CD14-positive monocyte (primary cell): ENCODE measurements at places on chromosomes 5 and 9.
A peak's percentile ranks its signal among the peaks of the same experiment; 100 is the strongest.

DNA sequence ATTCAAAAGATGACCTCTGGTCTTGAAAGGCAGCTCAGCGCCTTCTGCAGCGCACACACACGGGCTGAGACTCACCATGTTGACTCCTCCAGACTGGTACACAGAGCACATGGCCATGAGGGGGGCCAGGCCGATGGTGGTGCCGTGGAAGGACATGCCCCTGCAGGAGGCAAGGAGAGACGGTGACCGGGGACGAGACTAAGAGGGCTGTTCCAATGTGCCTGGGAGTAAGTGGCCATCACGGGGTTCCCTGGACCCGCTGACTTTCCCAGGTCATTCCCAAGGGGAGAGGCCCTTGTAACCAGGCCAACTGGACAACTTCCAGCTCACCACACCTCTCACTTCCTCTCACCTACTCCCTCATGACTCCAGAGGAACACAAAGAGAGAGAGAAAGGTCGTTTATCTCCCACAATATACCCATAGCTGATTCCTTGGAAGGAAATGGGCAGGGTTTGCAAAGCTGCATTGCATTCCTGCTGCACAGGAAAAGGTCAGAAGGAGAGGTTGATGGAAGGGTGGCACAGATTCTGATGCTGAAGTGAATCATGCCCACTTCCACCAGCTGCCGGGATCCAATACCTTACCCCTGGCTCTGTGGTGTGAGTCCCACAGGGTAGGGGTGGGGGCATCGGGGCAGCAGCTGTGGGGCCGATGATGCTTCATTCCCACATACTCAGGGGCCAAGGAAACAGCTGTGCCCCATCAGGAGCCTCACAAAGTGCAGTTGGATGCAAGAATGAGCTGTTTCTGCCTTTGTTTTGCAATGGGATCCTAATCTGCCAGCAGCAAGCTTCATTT, 47.2 kb downstream of the NIPAL4 start:
- no peak overlapping the region for H3K4me3 ChIP-seq
- peaks cover 21% of the 10 kb centered on the region for H3K4me1 ChIP-seq
- H3K36me3 ChIP-seq = peaks cover 30% of the 10 kb centered on the region
- H3K27me3 ChIP-seq = no peaks in the 10 kb centered on the region
- H3K27ac ChIP-seq = no peak overlapping the region

DNA sequence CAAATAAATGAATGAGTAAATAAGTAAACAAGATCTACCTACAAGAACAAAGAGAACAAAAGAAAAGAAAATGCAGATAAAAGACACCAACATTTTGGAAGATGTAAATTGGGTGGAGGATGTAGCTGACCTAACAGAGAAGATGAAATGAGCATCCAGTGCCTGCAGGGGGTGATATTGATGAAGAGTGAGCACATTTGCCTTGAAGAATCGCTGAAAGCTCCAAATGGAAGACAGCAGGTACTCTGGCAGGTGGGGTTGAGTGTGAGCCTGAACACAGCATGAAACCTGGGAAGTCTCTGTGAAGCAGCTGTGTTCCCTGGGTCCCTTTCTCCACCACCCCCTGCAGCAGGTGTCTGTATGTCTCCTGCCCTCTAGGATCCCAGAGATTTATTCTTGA, 125.6 kb downstream of the NXNL2 start:
- H3K36me3 ChIP-seq = no peaks in the 10 kb centered on the region
- DNase-seq = no peak
- H3K4me1 ChIP-seq = no peaks in the 10 kb centered on the region
- no peak overlapping the region for H3K27ac ChIP-seq

GRCh38 chr9:14909961-14910805, at the start of gene FREM1:
Gene FREM1 (minus strand): TSS chr9:14910428. CDS start chr9:14868977, 41,451 bp downstream.
- H3K27me3 ChIP-seq = no peaks in the 10 kb centered on the region
- H3K4me1 ChIP-seq = no peaks in the 10 kb centered on the region
- H3K4me3 ChIP-seq = no peak within 1 kb of the TSS
- H3K27ac ChIP-seq = no peak within 1 kb of the TSS

DNA sequence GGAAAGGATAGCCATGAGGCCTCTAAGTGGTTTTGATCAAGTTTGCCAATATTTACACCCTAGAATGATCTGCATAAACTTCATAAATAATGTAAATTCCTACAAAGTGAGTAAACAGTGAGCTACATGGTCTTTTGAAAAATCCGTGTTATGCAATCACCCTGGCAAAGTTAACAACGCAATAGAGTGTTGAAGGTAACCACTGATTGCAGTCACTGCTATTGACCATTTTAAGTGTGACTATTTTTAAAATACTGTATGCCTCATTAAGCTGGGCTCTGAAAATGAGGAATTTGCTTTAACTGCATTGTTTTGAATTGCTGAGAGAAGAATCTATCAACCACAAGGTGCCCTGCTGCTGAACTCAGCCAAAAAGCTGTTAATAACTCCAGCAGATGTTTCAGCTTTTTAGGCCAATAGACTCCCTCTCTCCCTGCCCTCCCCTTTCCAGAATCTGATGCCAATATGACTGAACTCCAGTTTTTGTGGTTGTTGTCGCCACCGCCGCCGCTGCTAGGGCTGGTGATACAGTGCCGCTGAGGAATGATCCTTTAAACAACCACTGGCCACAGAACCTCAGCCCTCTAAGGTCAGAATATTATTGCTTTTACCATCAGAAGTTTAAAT, 35.3 kb upstream of the SMARCA2 start:
- DNase-seq = no peak
- H3K36me3 ChIP-seq = no peaks in the 10 kb centered on the region
- H3K27me3 ChIP-seq = no peaks in the 10 kb centered on the region
- no peak overlapping the region for H3K27ac ChIP-seq
- no peak overlapping the region for H3K4me3 ChIP-seq

DNA sequence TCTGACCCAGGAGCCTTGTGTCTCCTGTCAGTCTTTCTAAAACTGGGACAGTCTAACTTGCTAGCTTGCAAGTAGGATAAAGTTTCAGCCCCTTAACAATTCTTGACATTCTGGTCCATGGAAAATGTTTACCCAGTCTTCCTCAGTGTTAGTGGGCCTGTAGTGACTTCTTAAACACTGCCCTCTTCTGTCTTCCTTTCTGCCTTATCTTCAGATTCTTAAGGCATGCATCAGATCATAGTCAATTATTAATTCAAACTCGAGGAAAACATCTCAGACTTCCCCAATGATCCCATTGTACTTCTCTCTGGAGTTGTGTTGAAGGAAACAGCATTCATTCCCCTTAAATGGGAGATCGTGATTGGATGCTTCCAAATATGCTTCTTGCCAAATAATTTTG, 1199.8 kb downstream of the DTWD2 start:
- DNase-seq = no peak
- H3K27ac ChIP-seq = no peak overlapping the region
- no peak overlapping the region for H3K4me3 ChIP-seq
- no peaks in the 10 kb centered on the region for H3K36me3 ChIP-seq
- H3K4me1 ChIP-seq = no peaks in the 10 kb centered on the region

GRCh38 chr9:108478431-108479332, 377.1 kb downstream of the ACTL7B start:
- no peaks in the 10 kb centered on the region for H3K27me3 ChIP-seq
- no peak overlapping the region for H3K27ac ChIP-seq
- peak; percentile 24 for DNase-seq
- no peaks in the 10 kb centered on the region for H3K36me3 ChIP-seq

DNA sequence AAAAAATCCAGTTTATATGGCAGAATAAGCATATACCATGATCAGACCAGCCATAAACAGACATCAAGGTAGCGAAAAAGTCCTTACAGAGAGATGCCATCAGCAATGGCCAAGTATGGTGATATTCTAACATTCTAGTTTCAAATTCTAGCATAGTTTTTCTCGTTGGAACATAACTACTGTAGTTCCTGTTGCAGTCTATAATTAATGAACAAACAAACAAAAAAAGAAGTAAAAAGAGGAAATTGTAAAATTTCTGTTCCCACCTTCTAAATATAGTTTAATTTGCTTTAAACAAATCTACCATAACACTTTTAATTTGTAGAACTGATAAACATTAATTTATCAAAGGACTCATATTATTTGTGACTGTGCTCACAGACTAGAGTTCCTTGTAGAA, 9.9 kb upstream of the CD180 start:
- peak overlapping the region; percentile 73 for H3K27ac ChIP-seq
- peaks cover 67% of the 10 kb centered on the region for H3K4me1 ChIP-seq

GRCh38 chr5:138870611-138871010, 4.5 kb downstream of the LRRTM2 start:
- no peak overlapping the region for H3K4me3 ChIP-seq
- DNase-seq = no peak
- no peaks in the 10 kb centered on the region for H3K4me1 ChIP-seq
- H3K36me3 ChIP-seq = no peaks in the 10 kb centered on the region

- peak; percentile 24 for DNase-seq
- no peaks in the 10 kb centered on the region for H3K36me3 ChIP-seq
- no peaks in the 10 kb centered on the region for H3K4me1 ChIP-seq
- no peaks in the 10 kb centered on the region for H3K27me3 ChIP-seq
- H3K27ac ChIP-seq = no peak overlapping the region
Measured at GRCh38 chr5:103232393-103232999, 26.1 kb upstream of the MACIR start.

DNA sequence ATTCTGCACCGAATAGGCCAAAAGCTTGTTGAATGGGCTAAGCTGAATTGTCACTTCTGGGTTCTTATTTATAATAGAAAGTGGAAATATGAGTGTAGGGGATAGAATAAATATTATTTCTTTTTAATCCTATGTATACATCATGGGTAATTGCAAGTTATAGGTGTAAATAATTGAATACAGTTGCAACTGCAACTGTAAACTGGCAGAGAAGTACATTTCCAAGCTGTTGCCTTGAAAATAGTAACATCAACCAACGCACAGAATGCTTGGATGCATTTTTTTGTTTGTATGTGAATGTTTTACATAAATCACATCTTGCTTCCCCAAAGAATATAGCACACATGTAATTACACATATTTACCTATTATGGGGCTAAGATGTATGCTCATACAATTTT, 234.1 kb downstream of the NNT start:
- H3K27me3 ChIP-seq = no peaks in the 10 kb centered on the region
- no peaks in the 10 kb centered on the region for H3K36me3 ChIP-seq
- no peak overlapping the region for H3K27ac ChIP-seq
